ENCODE measurements at places on chromosomes 6 and 20.

DNA sequence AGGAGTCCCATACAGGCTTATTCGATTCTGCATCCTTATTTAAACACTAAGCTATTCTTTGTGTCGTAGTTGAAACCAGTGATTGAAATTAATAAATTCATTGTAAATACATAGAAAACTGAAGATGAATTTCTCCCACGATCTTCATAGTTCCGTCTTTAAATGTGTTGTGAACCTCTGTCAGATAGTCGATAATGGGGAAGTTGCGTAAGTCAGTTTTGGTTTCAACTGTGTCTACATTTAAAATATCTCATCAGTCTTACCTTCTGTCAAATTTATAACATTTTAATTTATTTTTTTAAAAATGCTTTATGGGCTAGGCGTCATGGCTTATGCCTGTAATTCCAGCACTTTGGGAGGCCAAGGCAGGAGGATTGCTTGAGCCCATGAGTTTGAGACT, 12.7 kb downstream of the STX11 start:
- no peak for DNase-seq

GRCh38 chr6:46961232-46961631, 39.5 kb upstream of the ADGRF5 start:
- no peak for DNase-seq

DNA sequence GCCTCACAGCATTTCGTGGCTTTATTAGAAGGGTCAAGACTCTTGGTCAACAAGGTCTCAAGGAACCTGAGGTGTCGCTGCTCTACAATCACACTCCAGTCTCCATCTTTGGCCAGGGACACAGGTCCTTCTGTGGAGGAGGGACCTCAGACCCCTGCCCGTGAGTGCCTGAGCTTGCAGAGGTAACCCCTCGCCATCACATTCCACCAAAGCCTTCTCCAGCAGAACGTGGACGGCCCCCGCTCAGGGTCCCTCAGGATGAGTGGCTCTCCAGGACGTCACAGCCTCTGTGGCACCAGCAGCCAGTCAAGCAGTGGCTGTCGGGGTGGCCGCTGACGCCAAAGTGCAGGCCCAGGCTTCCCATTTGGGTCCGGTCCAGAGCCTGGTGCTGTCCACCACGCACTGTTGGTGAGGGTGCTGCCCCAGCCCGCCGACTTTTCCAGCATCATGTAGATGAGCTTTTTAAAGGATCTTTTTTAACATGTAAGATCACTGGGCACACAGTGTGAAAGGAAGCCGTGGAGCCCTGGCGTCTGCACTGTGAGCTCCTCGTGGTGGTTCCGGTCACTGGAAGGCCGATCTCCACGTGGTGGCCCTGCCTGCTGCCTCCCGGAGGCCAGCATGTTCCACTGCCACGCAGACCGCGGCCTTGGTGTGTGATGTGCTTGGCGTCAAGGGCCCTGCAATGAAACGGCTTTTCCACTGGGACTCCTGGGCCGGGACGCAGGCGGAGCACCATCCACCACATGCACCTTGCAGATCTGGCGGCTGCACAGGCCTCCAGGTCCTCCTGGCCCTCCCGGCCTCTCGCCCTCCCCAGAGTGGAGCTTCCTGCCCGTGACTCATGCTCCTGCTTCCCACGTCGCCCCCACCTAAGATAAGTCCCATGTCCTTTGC, 8.3 kb upstream of the KIF25 start:
- DNase-seq: no peak

- no peak for DNase-seq
These were observed 36.1 kb downstream of the KCNS1 start for GRCh38 chr20:45064812-45065211.
